ENCODE measurements at places on chromosomes 5 and 9. TPM values are rescaled to one million over a fixed set of nuclear protein-coding genes. Genes with fewer than 3 reads are reported as not detected.

ADAMTS2 gene
- 34.4 TPM for total RNA-seq

MARCOL gene
- total RNA-seq = not detected

ISL1 gene
- not detected for total RNA-seq

PDE6A gene
- not detected for total RNA-seq

IFNK gene
- not detected for total RNA-seq

NOL8 gene
- 7.2 TPM for total RNA-seq

BARHL1 gene
- total RNA-seq = not detected

RASGRF2 gene
- 5.1 TPM for total RNA-seq

FSD1L gene
- 1.2 TPM for total RNA-seq

HTR1A gene
- total RNA-seq = not detected

FOXD4L4 gene
- not detected for total RNA-seq

PTPN3 gene
- 0.29 TPM for total RNA-seq

RHOBTB3 gene
- 151 TPM for total RNA-seq

FNIP1 gene
- total RNA-seq = 16.4 TPM

SAXO1 gene
- total RNA-seq = not detected

GFI1B gene
- total RNA-seq = not detected

TTC23L gene
- total RNA-seq = not detected

ROPN1L gene
- 1.8 TPM for total RNA-seq

C9orf153 gene
- total RNA-seq = not detected

CDX1 gene
- not detected for total RNA-seq

Data from myometrial cell (primary cell).